NCI-H2171 treated with DMSO at 0.1 percent for 48 hours (cell line): ENCODE measurements at places on chromosomes 16 and 17.

GRCh38 chr16:1960665-1961630 lies 1.6 kb downstream of the NDUFB10 start:
- peak; percentile 92 for DNase-seq

DNA sequence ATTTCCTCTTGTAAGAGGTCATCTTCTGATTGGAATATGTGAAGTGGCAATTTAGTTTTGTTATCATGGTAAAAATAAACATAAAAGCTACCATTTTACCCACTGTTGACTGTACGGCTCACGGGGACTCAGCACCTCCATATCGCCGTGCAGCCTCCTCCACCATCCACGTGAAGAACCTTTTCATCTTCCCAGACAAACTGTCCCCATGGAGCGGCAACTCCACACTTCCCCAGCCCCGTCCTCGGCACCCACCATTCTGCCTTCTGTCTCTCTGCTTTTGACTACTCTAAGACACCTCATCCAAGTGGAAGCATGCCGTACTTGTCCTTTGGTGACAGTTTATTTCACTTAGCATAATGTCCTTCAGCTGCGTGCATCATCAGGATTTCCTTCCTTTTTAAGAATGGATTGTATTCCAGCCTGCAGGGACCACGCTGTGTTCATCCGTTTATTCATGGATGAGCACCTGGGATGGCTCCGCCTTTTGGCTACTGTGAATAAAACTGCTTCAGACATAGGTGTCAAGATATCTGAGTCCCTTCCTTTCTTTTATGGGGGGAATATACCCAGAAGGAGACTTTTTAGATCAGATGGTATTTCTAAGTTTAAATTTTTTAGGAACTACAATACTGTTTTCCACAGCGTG lies 14.3 kb downstream of the FBXO31 start:
- DNase-seq = peak; percentile 39

DNA sequence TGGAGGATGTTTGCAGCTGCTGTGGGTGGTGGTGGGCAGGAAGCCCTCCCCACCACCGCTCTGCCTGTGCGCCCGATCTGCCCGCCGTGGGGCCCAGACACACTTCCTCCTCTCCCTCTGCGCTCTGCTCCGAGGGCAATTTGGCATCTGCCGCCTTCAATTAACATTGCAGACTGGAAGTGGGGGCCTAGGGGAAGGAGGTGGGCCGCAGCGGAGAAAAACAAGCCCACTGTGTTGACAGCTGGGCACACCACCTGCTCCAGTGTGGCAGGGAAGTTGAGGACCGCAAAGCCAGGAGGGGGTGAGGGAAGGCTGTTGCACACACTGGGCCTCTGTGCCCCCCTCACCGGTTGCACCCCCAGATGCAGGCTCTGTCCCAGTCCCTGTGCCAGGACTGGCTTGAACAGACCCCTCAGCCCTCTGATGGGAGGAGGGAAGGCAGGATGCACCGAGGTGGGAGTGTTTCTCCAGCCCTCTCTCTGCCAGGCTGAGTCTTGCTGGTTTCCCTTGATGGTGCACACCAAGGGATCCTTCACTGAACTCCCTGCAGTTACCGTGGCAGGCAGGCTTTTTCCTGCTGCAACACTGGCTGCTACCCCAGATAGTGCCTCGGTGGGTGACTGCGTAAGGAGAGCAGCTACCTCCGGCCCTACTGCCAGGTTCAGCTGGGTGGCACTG lies 72.8 kb upstream of the MED9 start:
- peak; percentile 98 for DNase-seq

DNA sequence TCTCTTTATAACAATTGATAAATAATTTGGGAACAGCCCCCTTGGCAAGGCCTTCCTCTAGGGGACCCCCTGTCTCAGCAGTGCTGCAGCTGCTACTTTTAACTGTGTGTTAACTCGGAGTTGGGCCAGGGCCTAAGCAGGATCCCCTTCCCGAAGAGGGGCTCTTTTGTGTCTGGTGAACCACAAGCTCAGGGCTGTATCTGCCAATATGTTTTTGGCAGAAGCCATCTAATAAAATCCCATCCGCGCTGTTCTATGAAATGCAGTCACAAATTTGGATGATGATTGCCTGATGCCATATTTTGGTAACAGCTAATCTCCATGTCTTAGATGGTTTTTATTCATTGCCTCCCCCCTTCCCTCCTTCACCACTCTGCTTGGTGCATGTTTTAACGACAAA lies 267.7 kb downstream of the FTO start:
- no peak for DNase-seq

- no peak for DNase-seq
These were observed 1.3 kb downstream of the NAGS start for GRCh38 chr17:44005527-44006271.

DNA sequence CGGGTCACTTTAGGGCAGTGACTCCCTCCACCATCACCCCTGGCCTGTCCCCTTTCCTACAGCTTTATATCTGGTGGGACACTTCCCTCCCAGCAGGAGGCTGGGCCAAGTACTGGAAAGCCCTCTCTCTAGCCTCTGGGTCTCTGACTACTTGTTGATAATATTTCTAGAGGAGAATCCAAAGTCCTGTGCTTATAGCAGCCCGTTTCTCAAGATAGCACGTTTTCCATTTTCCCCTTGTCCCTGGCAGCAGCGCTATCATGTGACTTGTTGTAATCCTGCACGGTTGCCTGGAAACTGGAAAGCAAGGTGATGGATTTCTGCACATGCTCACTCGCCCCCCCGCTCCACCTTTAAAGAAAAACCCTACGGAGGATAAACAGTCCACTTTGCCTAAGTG lies 3.3 kb upstream of the AXIN2 start:
- peak; percentile 82 for DNase-seq

DNA sequence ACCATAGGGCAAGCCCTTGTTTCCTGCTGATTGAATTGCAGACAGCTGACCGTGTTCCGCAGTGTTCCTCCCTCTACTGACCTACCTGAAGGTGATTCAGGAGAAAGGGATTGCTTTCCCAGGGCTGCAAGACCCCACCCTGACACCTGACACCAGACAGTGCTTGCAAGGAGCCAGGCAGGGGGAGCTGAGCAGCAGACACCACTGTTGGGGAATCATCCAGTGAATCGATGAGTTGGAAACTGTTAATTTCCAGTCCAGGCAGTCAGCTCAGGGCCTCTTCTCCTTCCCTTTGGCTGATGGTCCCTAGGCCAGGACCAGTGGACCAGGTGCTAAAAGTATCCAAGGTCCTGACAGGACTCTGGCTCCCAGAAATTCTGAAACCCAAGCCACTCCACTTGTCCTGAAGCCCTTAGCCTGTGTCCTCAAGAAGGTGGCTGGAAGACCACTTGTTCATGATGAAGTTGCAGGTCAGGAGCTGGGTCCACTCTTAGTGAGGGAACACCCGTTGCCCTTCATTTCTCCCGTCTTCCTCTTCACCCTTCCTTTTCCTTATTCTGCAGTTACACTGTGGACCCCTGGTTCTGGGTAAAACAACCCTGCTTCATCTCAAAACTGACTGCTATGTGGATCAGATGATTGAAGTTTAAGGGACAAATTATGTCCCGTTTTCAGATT lies 9.5 kb upstream of the UNK start:
- peak; percentile 29 for DNase-seq

DNA sequence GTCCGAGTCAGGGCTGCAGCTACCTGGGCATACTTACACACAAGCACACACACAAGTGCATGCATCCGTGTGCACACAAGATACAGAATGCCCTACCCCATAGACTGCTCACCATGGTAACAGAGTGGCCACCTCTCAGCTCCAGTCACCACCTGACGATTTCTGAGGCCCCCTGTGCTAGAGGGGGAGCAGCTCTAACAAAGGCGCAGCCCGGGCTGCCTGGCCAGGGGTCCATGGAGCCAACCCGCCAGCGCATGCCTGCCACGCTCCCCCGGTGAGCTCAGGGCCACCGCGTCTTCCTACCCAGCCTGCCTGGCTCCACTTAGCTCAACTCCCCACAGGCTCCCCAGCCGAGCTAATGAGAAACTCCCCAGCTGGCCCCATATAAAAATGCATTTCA lies 75.5 kb downstream of the ZNF423 start:
- no peak for DNase-seq

DNA sequence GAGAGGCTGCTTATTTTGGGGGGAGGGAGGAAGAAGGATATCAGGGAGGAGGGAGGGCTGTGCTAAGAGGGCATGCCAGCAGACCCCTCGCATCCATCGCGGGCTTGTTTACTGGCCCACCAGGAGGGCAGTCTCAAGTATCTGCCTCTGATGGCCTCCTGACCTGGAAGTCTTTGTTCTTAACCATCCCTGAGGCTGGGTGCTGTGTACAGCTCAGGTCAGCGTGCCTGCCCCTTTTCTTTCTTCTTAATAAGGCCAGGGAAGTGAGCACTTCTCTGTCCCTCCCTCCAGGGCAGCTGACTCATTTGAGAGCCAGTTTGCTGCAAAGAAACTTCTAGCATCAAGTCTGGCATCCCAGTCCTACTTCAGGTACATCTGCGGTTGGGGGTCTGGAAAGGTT lies 157.0 kb downstream of the CCDC182 start:
- no peak for DNase-seq

- no peak for DNase-seq
These were observed 2.3 kb downstream of the BAIAP2 start for GRCh38 chr17:81037026-81037797.

GRCh38 chr16:65318590-65319257 lies 196.9 kb upstream of the CDH11 start:
- no peak for DNase-seq

- DNase-seq = no peak
These were observed 42.3 kb upstream of the HNF1B start for GRCh38 chr17:37787055-37787757.

GRCh38 chr16:81401035-81401950 lies 43.3 kb upstream of the CMIP start:
- no peak for DNase-seq

GRCh38 chr16:57758331-57759117 lies 23.0 kb downstream of the KATNB1 start:
- DNase-seq = no peak

GRCh38 chr17:50967795-50968194 lies 101.6 kb upstream of the TOB1 start:
- no peak for DNase-seq

- no peak for DNase-seq
These were observed 105.5 kb upstream of the AXIN2 start for GRCh38 chr17:65666876-65667321.

GRCh38 chr16:58110571-58111301 lies 18.4 kb downstream of the CFAP20 start:
- no peak for DNase-seq

GRCh38 chr16:49844359-49844758 lies 11.6 kb downstream of the ZNF423 start:
- peak; percentile 35 for DNase-seq

- DNase-seq = no peak
These were observed 291.6 kb upstream of the TNRC6C start for GRCh38 chr17:77666881-77667395.

DNA sequence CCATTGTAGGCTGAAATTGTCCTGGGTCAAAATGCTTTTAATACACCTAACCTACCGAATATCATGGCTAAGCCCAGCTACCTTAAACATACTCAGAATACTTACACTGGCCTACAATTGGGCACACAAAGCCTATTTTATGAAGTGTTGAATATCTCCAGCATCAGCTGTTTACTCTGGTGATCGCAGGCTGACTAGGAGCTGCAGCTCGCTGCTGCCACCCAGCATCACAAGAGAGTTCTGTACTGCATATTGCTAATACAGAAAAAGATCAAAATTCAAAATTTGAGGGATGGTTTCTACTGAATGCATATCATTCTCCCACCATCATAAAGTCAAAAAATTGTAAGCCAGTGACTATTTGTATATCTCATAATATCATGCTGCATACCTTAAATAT lies 55.3 kb downstream of the ULK2 start:
- peak; percentile 4 for DNase-seq

GRCh38 chr16:414395-415169 lies 10.9 kb upstream of the RAB11FIP3 start:
- DNase-seq = no peak

DNA sequence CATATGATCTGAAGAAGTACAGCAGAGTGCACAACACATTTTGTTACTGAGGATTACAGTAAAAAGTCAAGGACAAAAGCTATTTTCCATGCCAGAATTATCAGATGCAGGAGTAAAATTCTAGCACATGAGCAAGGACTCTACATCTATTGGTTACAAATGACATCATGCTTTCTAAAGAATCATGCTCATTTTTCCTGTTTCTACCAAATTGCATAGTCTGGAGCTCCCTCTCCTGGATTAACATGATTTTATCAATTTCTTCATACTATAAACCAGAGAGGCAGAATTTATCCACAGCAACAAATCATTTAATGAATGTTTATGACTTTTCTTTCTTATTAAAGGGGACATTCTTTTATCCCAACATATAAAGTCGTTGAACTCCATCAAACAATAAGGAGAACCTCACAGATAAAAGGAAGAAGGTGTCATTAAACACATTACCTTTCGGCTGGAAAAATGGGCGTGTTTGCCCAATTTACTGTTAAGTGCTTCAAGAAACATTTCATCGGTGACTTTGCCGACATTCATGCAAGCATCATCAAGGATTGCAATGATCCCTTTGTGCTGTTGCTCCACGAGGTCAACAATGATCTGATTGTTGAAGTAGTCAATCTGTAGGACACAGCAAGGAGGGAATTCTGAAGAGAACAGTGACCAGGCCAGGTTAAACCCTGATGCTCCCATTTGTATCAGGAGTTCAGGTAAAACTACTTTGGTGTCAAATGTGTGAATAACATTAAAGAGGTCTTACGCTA lies 121.7 kb downstream of the MYO1D start:
- DNase-seq = peak; percentile 83

DNA sequence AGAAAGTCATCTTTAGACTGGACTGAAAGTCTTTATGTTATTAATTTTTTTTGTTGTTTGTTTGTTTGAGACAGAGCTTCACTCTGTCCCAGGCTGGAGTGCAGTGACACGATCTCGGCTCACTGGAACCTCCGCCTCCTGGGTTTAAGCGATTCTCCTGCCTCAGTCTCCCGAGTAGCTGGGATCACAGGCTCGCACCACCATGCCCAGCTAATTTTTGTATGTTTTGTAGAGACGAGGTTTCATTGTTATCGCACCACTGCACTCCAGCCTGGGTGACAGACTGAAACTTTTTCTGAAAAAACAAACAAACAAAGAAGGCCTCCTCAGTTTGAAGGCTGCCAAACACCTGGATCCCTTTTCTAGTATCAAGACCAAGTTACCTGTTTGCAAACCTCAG lies 4.7 kb downstream of the BEAN1 start:
- DNase-seq = no peak

GRCh38 chr17:42247734-42248133 lies 28.5 kb downstream of the STAT5B start:
- peak; percentile 62 for DNase-seq

GRCh38 chr17:56755310-56755709 lies 78.4 kb downstream of the C17orf67 start:
- DNase-seq = no peak

GRCh38 chr17:65684631-65685030 lies 123.2 kb upstream of the AXIN2 start:
- peak; percentile 47 for DNase-seq

- no peak for DNase-seq
These were observed 6.6 kb downstream of the SEC14L1 start for GRCh38 chr17:77147357-77147801.

DNA sequence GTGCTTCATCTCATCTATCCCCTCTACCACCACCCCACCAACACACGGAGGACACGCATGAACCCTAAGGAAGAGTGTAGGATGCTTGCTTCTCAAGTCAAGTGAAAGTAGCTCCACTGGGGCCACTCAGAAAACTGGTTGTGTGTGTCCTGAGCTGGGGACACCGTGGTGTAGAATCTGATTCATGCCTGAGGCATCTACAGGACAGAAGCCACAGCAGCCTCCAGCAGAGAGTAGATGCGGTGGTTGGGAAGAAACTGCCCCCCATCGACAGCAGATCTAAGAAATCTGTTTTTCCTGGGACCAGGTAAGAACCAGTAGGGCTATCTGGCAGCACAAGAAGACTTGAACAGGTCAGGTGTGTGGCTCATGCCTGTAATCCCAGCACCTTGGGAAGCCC lies 51.9 kb upstream of the HLF start:
- DNase-seq = no peak
